ENCODE measurements at places on chromosomes 13 and 19.

DNA sequence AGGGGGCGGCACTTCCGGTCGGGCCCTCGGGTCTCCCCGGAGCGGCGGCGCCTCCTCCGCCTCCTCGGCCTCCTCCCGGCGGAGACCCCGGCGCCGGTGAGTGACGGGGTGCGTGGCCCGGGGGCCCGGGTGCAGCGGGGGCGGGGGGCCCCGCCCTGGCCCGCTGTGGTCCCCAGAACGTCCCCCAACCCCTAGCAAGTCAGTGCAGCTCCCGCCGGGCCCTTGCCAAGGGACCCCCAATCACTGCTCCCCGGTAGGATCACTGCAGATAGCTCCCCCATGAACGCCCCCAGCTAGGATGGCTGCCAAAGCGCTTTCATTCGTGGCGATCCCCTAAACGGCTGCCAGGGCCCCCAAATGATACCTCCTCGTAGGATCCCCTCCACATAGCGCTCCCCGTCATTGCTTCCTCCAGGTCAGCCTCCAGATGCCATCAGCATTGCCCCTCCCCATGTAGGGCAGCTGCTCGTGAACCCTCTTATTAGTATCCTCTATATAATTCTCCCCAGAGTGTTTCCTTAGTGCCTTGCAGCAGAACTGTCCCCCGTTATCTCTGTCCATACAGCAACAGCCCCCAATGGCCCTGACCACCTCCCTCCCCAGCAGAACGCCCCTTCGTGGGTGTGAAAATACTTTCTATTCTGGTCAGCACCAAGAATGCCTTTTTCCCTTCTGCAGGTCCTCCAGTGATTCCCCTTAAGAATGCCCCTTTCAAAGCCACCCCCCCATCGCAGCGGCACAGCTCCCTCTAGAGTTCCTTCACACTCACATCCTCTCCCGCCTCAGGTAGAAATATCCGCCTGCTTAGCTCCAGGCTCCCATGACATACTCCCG lies at the start of gene ZNF865:
Gene ZNF865, plus strand, starts transcription at position 11 of the 834 bp plus-strand sequence. CDS start 7,972 bp downstream, outside the sequence.
- no peak for DNase-seq

GRCh38 chr13:40583738-40584137 lies 82.7 kb downstream of the FOXO1 start:
- DNase-seq, result no peak

DNA sequence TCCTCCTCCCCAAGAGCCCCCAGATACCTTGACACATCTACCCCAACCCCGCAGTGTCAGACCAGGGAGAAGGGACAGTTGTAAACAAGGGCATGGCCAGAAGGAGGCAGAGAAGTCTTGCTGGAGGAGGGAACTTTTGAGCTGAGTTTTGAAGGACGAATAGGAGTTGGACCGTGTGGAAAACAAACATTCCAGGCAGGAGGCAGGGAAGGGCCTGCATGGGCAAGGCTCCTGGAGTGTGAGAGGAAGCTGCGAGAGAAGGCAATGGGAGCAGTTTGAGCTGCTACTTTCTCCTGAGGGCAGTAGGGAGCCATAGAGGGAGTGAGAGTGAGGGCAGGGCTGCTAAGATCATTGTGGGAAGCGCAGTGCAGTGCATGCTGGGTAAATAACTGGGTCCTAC lies 23.3 kb downstream of the IL12RB1 start:
- no peak for DNase-seq

DNA sequence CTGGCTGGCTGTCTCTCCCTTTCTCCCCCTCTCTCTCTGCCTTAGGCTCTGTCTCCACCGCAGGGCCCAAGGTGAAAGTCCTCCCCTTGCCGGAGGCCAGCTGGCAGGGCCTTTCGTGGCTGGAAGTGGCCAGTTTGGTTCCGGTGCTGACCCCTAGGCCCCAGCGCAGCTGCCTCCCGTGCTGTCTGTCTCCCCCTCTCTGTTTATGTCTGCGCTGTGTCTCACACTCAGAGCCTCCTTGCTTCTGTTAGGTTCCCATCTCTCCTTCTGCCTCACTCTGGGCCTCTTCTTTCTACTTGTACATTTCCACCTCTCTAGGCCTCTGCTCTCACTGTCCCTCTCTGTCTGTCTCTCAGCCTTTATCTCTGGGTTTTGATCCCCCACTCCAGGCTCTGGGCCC lies 13.1 kb downstream of the CCDC97 start:
- DNase-seq, result no peak

- no peak for DNase-seq
Observed at GRCh38 chr13:46866150-46866549, 30.7 kb downstream of the HTR2A start.

DNA sequence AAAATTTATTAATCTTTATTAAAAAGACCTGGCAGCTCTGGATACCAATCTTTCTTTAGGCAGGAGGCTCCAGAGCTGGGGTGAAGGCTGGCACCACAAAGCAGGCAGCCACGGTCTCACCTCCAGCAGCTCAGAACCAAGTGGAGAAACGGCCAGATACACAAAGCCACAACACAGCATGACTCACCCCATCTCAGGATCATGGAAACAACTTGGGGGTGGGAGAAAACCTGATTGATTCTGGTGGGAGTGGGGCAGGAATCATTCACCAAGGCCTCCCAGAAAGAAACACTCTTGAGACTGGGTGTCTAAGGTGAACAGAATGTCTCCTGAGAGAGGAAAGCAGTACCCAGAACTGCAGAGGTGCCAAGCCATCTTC lies 64.2 kb downstream of the CRYL1 start:
- no peak for DNase-seq

- no peak for DNase-seq
Observed at GRCh38 chr19:47445527-47445926, 26.2 kb downstream of the SLC8A2 start.

- DNase-seq, result no peak
Observed at GRCh38 chr13:20945952-20946383, 43.4 kb upstream of the XPO4 start.

- no peak for DNase-seq
Observed at GRCh38 chr19:12782424-12783290, 7.3 kb upstream of the HOOK2 start.

- DNase-seq, result no peak
Observed at GRCh38 chr13:37123337-37123736, 17.9 kb upstream of the CSNK1A1L start.

DNA sequence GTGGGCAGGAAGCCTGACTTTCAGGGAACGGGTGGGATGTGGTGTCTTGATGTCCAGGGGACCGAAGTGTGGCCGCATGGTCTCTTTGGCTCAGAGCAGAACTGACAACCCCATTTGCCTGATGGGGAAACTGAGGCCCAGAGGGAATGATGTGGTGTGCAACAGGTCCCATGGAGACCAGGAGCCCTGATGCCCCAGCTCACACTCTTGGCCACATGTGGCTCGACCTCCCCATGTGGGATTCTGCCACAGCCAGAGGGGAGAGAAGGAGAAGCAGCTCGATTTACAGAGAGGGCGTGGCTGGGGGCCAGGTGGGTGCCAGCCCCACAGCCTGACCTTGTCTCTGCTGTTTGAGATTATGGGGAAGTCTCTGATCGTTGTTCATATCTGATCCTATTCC lies 128.1 kb downstream of the TEX29 start:
- DNase-seq, result no peak

DNA sequence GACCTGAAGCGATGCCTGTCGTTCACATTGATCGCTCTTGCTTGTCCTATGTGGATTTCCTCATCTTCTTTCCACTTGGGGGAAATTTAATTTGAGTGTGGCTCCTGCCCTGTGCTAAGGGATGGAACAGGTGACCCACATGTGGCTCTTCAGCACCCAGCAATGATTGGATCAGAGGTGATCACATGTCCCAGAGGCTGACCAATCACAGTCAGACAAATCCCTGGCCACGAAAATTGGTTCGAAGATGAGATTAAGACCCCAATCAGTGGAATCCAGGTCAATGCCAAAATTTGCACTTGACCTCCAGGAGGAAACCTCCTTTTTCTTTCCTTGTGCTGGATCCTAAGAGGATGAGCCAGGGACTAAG lies 23.7 kb downstream of the AMER2 start:
- DNase-seq, result no peak

DNA sequence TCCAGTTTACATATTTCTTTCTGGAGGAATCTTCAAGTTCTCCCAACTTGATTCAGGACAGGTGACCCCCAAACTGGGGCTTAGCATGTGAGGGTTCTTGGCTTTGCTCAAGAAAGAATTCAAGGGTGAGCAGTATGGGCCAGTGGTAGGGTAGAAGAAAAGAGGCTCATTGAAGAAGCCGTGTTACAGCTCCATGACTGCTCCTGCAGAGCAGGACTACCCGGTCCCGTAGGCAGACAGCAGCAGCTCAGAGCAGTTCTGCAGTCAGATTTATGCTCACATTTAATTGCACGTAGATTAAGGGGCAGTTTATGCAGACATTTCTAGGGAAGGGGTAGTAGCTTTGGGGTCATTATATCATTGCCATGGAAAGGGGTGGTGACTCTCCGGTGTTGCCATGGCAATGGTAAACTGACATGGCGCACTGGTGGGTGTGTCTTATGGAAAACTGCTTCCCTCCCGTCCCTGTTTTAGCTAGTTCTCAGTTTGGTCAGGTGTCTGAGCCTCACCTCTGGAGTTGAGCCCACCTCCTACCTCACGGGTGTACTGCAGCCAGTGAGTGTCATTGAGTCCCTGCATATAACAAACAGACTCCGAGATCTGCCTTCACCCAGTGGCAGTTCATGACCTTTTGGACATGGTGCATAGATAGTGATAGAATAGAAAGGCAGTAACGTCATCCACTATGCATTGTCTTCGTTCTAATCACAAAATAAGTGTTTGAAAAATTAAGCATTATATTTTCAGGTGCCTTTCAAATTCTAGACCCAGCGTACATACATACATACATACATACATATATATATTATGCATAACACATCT lies 16.0 kb upstream of the ZNF792 start:
- DNase-seq, result no peak

DNA sequence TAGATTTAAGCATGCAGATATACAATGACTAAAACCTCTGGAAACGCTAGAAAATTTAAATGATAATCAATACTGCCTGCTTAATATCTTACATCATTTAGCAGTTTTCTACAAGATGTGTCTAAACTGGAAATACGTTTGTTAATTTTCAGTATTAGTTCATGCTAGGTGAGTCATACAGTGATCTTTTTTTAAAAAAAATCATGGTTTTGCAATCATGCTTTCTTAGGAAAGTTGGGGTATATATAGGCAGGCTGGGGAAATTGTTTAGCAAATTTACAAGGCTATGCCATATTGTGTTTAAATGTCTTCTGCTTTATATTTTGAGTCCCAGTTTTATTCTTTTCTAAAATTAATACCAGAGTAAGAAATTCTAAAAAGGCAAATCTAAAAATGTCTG lies 245.4 kb upstream of the SPRY2 start:
- no peak for DNase-seq

- no peak for DNase-seq
Observed at GRCh38 chr13:28854657-28855056, 34.5 kb downstream of the MTUS2 start.

GRCh38 chr13:77465603-77466195 lies 69.8 kb upstream of the SCEL start:
- no peak for DNase-seq

DNA sequence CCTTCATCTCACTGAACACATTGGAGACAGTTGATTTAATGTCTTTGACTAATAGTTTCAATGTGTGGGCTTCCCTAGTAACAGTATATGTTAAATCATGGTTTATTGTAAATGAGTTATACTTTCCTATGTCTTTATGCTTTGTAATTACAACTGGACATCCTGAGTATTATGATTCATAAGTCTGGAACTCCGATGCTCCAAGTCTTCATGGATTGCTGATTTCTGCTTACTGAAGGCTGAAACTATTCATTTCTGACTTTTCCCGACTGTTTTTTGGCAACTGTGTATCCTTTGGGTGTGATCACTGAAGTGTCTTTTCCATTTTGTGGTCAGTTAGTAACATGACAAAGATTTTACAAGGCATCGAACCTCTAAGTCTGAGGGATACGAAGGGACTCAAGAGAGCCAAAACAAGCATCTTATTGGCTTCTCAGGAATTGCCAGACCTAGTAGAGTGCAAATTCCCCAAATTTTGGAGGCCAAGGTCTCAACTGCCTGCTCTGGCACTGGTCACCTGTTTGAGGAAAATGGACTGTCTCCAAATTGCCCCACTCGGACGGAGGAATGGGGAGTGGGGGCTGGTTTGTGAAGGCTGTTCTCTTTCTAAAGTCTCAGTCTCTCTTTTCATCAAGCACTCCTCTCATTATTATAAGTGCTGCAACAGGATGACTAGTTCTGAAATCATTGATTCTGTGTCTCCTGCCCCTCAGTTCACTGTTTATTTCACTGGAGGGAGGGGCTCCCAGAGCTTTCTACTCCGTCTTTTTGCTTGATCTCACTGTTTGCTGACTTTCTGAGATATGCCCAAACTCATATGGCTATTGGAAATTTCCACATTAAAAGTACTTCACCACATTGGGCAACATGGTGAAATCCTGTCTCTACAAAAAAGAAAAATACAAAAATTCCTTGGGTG lies 20.2 kb upstream of the CD70 start:
- no peak for DNase-seq

GRCh38 chr19:1159864-1160595 lies 14.0 kb downstream of the SBNO2 start:
- DNase-seq, result no peak

DNA sequence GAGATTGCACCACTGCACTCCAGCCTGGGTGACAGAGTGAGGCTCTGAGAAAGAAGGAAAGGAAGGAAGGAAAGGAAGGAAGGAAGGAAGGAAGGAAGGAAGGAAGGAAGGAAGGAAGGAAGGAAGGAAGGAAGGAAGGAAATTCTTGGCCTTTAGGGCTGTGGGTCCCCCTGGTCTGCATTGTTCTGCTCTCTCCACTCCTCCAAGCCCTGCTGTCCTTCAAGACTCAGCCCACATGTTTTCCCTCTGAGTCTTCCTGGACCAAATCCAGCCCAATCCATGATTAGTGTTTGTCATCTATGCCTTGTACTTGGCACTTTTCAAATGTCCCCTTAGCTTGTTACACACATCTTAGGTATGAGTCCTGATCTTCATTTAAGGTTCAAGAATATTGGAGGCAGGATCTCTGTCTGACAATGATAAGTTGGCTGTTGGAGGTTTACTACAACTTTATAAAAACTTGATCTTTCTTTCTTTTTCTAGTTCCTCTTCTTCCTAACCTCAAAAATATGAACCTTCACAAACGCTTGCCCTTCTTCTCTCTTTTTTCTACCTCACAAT lies 48.8 kb upstream of the INTS6 start:
- no peak for DNase-seq

- DNase-seq, result no peak
Observed at GRCh38 chr13:112986946-112987681, 18.1 kb downstream of the MCF2L start.

- DNase-seq, result peak; percentile 15
Observed at GRCh38 chr19:52492201-52492993, 35.1 kb upstream of the ZNF808 start.

DNA sequence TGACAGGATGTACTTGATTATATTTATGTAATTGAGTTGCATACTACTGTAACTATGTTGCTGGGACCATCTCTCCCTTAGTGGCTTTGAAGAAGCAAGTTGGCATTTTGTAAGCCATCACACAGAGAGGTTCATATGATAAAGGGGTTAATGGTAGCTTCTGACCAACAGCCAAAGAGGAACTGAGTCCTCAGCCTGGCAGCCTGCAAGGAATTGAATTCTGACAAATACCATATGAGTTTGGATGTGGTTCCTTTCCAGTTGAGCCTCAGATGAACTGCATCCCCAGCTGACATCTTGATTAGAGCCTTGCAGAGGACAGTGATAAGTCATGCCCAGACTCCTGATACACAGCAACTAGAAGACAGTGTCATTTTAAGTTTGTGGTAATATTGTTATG lies 8.6 kb upstream of the MYCBP2 start:
- DNase-seq, result no peak
